Germinal center (tissue), 1 donor: ENCODE measurements at places on chromosomes 5 and 9.

GRCh38 chr5:116406306-116407041 lies 168.1 kb downstream of the SEMA6A start:
- no peak for DNase-seq

DNA sequence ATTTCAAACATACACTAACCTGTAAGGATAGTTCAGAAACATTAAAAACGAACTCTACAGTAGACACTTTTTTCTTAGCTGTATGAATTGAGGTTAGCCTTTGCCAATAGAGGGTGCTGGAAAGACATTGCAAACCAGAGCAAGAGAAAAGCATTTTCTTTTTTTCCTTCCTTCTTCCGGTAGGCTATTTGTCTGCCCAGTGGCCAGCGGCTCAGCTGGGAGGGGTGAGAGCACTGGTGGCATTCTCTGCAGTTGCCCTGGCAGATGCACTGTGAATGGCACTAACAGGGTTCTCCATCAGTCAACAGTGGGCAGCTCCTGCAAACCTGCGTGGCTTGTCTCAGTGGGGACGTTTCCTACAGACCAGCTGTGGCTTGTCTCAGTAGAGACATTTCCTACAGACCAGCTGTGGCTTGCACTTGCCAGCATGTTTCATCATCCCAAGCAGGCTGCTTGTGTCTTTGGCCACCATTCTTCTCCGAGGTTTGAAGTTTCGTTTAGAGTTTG lies 984.5 kb upstream of the CDH18 start:
- no peak for DNase-seq

- DNase-seq = no peak
Observed at GRCh38 chr5:83426855-83427254, 44.7 kb upstream of the VCAN start.

GRCh38 chr5:9927521-9927997 lies 297.4 kb upstream of the TAS2R1 start:
- no peak for DNase-seq

GRCh38 chr5:6195711-6196358 lies 182.5 kb downstream of the MED10 start:
- no peak for DNase-seq

DNA sequence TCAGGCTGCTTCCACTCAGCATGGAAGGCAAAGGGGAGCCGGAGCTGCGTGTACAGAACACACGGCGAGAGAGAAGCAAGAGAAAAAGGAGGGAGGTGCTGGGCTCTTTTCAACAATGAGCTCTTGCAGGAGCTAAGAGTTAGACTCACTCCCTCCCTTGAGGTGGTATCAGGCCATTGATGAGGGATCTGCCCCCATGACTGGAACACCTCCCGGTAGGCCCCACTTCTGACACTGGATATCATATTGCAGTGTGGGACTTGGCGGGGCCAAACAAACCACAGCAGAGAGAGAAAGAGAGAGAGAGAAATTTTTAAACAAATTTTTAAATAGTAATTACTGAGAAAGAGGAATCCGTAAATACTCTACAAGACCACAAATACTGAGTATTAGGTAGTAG lies 182.2 kb downstream of the TRIO start:
- no peak for DNase-seq

DNA sequence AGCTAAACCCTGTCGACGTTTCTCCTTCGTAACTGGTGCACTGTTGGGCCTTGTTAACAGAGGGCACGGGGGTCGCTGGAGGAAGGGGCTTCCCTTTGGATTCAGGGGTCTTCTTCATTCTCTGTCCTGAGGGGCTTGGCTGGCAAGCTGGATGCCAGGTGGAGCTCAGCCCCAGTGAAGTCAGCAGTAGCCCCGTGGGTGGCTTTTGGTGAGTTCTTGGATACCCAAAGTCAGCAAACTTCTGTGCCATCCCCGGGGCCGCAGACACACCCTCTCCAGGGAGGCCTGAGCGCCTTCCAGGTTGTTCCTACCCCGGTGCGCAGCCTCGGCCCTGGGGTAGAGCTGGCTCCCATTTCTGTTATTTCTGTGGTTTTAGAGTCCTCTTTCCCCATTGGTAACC lies 12.3 kb upstream of the OBP2A start:
- no peak for DNase-seq

DNA sequence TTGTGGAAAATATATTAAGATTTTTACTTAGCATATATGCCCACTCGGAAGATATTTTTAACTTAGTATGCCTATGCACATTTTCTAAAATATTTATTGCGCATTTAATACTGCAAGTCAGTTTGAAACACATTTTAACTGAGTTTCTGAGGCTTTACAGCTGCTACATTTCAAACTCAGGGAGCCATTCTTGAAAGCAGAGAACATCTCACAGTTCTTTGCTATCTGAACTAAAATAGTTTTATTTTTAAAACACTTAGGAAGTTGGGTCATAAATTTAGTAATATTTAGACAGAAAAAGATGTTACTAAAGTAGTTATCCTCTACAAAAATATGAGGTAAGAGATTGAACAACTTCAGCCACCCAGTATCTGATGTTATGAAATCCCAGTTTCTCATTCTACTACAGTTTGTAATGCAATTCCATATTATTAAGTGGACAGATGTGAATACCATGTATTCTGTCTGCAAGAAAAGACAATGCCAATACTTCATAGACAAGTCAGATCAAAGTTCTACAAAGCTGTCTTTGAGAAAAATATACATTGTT lies 409.9 kb upstream of the EDIL3 start:
- no peak for DNase-seq

- DNase-seq = no peak
Observed at GRCh38 chr5:75828029-75828428, 110.8 kb upstream of the POC5 start.

GRCh38 chr9:122297512-122297911 lies 32.8 kb downstream of the MRRF start:
- no peak for DNase-seq

DNA sequence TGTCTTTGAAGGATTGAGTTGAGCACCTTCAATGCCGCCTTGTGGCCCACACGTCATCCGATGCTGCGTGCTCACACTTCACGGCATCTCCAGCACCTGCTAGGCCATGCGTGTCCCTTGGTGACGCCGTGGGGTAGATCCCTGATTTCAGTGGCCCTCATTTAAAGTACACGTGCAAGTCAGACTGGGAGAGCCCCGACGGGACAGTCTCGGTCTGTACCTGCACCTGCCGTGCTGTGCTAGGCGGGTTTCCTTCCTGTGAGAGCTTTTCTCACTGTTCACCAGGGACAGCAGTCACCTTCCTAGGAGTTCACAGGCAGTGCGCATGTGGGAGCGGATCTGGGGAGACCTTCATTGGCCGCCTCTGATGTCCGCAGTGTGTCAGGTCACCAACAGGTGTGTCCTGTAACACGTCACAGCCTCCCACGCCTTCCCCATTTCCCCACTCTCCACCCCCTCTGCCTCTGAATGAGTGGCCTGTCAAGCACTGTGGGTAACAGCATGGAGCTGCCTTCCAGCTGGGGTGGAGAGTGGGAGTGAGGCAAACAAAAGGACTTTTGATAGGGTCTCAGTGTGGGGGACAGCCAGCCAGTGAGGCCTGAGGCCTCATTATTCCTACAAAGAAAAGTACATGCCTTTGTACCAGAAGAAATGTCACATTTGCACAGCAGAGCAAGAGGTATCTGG lies 236.4 kb downstream of the FANCC start:
- no peak for DNase-seq

DNA sequence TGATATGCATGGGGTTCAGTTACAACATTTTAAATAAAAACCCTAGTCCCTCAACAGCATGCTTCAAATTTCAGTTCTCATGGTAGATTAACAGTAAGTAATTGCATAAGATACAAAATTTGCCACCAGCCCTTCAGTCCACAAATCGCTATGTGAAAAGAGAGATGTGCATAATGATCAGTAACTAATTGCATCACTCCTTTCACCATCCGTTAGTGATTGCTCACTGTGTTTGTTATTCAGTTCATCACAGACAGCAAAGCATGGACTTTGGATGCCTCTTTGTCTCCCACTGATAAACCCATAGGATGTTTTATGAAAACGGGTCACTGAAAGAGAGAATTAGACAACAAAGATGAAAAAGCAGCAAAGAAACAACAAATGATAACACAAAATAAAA lies 103.2 kb downstream of the MCTP1 start:
- no peak for DNase-seq

DNA sequence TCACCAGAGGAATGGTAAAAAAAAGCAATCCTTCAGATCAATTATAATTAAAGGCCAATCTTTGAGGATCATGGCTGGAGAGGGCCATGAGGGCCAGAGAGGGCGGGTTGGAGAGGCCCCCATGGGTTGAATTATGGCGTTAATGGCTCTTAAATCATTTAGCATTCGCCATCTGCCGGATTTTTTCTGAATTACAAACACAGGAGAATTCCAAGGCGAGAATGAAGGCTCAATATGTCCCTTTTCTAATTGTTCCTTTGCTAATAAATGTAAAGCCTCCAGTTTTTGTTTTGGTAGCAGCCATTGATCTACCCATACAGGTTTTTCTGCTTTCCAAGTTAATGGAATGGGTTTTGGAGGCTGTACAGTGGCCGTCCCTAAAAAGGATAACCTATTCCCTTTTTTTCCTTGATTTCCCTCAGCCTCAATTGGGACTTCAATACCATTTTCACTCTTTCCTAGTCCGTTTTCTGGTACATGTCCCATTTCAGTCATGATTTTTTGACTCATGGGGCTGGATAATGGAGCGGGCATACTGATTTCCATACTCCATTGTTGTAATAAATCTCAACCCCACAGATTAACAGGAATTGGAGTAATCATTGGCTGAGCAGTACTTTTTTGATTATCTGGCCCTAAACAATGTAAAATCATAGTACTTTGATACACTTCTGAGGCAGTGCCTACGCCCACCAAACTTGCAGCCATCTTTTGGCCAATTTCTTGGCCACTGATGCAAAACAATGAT lies 6.7 kb upstream of the TMEM141 start:
- DNase-seq = no peak

GRCh38 chr9:70613024-70613768 lies 198.7 kb upstream of the KLF9 start:
- no peak for DNase-seq

GRCh38 chr9:127349483-127350113 lies 47.4 kb upstream of the SLC2A8 start:
- no peak for DNase-seq

- no peak for DNase-seq
Observed at GRCh38 chr5:171801839-171802238, 16.2 kb downstream of the SMIM23 start.

DNA sequence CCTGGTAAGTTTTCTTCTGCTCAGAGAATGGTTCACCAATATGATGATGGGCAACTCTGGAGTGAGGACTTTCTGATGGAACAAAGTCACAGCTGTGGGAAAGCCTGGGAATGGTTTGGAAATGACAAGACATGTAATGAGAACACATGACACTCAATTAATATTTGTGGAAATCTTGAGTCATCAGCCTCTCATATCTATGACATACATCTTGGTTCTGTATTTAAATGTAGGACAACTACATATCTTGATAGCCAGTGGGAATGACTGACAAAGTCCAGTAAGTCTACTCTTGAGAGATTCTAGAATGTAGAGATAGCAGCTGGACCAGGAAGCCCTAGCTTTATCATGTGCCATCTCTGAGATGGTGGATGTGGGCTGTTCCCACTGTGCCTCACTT lies 85.5 kb downstream of the PALM2AKAP2 start:
- DNase-seq = no peak

DNA sequence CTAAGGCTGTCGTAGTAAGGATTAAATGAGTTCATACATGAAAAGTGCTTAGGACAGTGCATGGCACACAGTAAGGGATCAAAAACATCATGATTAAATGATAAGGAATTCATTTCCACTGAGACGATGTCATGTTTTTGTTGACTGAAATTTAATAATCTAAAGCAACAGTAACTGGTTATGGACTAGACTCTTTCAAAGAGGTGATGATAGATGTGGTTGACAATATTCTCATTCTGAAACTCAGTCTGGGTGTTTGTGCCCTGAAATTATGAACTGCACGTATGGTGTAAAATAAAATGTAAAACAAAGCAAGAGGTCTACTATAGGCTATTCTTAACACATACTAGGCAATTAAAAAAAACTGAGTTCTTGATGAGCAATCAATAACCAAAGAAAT lies 280.0 kb downstream of the DENND1A start:
- DNase-seq = no peak

DNA sequence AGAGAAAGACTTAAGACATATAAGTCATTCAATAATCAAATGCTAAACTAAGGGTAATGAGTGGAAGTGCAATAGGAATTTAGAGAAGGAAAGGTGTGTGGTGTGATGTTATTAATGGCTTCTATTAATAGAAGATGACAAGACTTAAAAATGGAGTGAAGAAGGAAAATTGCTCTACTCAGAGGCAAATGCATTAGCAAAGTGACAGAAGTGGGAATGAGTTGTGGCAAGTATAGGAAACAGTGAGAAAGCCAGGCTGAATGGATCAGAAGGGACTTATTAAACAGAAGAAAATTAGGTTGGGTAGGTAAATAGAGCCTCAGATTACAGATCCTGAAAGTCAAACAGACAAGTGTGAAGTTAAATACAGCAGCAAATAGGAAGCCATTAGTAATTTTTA lies 5.7 kb downstream of the SKIC3 start:
- DNase-seq = no peak

DNA sequence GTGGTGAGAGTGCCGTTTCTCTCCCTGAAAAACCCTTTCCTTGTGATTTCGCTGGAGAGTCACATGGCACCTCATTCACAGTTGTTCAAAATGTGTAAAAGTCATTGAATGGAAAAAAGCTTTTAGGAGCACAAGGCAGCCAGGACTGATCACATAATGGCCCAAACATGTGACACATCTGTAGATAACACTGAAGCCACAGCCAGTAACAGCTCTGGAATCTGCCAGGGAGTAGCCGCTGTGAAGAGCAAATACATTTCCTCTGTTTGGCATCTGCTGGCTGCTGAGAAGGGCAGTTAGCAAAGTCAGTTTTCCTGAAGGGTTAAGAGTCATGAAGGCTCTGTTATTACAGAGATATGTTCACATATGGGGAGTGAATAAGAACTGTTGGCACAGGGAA lies 271.8 kb downstream of the NNT start:
- DNase-seq = no peak

DNA sequence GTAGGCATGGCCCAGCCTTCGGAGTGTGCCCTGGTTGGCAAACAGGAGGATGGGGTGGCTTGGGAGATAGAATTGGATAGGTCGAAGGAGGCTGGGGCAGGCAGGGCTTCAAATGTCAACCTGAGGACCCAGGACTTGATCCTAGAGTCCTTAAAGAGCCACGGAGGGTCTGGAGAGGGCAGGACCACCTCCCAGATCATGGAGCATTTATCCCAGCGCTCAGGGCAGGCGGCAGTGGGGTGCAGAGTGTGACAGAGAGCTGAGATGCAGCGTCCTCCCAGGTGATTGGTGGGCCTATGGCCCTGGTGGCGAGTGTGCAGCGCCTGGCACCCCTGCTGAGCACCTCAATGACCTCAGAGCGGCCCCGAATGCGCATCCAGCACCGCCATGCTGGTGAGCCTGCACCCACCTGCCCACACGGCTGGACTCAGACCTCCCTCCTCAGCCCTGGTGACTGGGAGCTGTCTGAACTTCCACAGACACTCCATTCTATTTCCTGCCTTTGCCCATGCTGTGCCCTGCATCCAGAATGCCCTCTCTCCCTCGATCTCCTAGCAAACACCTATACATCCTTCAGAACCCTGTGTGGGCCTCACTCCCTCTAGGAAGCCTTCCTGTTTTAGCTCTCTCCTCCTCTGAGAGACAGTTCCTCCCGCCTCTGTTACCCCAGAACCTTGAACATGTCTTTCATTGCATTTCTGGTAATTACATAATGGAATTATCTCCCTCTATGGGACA lies 6.3 kb downstream of the ADGRD2 start:
- no peak for DNase-seq

GRCh38 chr9:76192013-76192412 lies 202.2 kb downstream of the RFK start:
- no peak for DNase-seq
